Metanephros (tissue), 2 donors: ENCODE measurements at places on chromosomes 2 and 18. TPM values are rescaled to one million over a fixed set of nuclear protein-coding genes. Genes with fewer than 3 reads are reported as not detected.

ERICH2 gene
- not detected for total RNA-seq

ANKRD36 gene
- 66.1 TPM for total RNA-seq

DYNAP gene
- not detected for total RNA-seq

ALPG gene
- not detected for total RNA-seq

PRSS56 gene
- 0.18 TPM for total RNA-seq

IL18RAP gene
- 0.35 TPM for total RNA-seq

MC5R gene
- total RNA-seq = 0.47 TPM

SIX3 gene
- total RNA-seq = not detected

CHRND gene
- 5.5 TPM for total RNA-seq

AQP12B gene
- total RNA-seq = 0.58 TPM
